ENCODE measurements at places on chromosomes 2 and 18.

DNA sequence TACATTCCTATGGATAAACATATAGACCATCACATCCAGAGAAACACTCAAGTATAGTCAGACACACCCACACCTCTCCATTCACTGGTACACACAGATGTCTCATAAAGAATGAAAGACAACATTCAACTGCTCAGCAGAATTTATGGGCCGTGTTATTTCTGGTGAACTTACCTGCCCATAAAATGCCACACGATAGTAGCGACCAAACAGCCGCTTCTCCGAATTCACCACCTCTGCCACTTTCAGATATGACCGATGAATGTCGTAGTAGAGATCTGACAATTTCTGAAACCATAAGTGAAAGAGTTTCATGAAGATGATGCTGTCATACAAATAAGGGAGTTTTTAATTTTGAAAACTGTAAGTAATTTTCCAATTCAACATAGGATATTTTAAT is 70.7 kb upstream of the CCDC195 start:
- no peak for DNase-seq

- peak; percentile 38 for DNase-seq
These were observed 147.6 kb downstream of the SLC8A1 start for GRCh38 chr2:40304340-40304739.

- no peak for DNase-seq
These were observed 114.1 kb upstream of the HDAC4 start for GRCh38 chr2:239514754-239515530.

- no peak for DNase-seq
These were observed 3.1 kb upstream of the GATA6 start for GRCh38 chr18:22166069-22166950.

DNA sequence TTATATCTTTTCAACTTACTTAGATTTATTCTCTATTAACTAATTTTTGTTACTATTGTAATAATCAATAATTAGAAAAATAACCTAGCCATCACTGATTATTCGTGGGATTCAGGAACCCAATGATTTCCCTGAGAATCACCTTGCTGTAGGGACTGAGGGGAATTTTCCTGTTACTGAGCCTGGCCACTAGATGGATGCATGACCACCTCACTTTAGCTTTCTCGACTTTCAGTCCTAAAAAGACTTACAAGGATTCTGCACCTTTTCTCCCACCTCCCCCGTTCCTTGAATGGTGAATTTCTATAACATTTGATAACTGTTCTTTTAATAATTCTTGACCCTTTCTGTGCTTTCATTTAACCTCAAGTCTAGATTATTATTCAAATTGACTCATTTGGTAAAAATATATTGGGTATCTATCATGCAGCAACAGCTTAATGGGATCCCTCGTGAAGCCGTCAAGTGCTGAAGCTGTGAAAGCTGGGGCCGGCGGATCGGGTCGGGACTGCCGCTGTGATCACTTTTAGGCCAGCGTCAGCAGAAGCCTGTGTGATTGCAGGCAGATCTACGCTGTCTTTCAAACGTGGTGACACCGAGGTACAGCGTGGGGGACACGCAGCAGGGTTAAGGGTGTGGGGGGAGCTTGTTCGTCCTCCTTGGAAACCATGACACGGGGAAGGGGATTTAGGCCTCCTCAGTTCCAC is 38.8 kb upstream of the TMEM18 start:
- DNase-seq: peak; percentile 11

DNA sequence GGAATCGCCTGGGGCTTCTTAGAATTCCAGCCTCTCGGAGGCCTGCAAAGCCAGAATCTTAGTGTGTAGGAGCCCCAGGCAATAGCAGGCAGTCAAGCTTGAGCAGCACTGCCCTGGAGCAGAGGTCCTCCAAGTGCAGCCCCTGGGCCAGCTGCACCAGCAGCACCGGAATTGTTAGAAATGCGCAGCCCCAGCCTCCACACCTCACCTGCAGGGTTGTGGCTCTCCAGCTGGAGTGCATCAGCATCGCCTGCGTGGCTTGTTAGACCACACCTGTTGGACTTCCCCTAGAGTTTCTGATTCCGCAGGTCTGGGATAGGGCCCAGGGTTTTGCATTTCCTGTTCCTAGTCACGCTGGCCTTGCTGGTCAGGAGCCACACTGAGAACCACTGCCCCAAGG is 100.3 kb downstream of the ASAP2 start:
- DNase-seq: no peak

DNA sequence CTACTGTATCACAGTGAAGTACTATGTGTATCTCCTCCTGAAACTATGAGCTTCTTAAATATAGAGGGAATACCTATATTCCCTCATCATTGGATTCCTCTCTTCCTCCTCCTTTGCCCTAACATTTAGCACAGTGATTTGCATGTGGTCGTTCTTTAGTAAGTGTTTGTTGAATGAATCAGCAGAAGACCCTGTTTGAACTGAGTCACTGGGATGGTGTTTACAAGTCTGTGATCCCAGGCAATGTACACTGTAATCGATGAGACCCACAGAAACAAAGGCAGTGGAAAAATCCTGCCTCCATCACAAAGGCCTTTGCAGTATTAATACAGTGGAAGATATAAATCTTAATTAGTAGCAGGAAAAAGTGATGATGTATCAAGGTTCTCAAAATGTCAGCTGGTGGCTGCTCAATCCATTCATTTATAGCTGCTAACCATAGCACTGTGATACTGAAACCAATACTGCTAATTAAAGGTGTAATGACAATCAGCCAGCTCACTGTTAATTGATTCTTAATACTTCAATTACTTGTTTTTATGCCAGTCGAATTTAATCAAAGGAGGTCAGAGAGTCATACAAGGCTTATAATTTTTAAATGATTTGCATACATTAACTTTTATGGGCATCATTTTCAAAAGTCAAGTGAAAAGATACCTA is 20.8 kb upstream of the MYO3B start:
- no peak for DNase-seq

GRCh38 chr18:76546088-76546435 is 51.0 kb upstream of the ZNF516 start:
- DNase-seq: no peak

DNA sequence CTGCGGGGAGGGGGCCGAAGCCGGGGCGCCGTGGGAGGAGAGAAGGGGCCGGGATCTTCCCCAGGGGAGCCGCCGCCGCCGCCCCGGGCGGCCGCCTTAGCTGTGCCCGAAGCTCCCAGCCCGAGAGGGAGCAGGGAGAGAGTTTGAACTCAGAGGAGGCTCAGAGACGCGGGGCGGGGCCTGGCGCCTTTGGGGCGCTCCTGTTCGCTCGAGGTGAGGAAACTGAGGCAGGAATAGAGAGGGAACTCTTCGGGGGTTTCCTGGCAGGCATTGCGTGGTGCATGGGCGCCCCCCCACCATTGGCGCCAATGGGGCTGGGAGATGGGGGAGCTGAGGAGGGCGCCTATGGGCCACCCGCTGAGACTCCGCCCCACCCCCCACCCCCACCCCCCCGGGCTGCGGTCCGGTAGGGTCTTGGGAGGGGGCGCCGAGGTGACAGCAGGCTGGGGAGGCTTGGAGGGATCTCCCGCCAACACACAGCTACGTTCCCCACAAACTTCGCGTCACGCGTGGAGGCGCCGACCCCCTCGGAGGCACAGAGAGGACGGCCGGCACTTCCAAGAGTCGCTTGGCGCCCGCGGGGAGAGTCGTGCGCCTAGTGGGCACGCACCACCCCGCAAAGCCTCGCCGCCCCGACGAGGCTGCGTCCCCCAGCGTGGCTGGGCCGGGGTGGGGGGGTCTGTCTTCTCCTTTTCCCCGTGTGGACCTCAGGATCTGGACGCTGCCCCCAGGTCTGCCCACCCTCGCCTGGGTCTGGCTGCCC is 680 bp downstream of the CTDSP1 start:
- peak; percentile 28 for DNase-seq

GRCh38 chr2:236176417-236176816 is 8.2 kb upstream of the GBX2 start:
- peak; percentile 55 for DNase-seq

GRCh38 chr2:24878341-24878740 is 41.7 kb downstream of the ADCY3 start:
- DNase-seq: no peak

DNA sequence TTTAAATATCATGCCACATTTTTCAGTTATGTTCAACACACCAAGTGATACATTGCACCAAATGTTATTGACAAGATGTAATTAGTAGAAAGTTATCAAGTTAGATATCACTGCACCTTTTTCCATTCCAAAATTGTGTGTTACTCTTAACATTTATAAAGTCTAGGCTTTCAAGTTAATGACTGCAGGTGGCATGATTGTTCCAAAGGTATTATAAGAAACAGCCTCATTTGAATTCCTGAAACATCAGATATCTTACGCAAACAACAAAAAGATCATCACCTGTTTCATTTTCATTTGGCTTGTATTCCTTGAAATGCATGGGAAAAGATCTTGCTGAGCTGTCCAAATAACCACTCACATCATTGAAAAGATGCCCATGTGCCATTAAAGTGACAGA is 1528.2 kb upstream of the ZEB2 start:
- no peak for DNase-seq

DNA sequence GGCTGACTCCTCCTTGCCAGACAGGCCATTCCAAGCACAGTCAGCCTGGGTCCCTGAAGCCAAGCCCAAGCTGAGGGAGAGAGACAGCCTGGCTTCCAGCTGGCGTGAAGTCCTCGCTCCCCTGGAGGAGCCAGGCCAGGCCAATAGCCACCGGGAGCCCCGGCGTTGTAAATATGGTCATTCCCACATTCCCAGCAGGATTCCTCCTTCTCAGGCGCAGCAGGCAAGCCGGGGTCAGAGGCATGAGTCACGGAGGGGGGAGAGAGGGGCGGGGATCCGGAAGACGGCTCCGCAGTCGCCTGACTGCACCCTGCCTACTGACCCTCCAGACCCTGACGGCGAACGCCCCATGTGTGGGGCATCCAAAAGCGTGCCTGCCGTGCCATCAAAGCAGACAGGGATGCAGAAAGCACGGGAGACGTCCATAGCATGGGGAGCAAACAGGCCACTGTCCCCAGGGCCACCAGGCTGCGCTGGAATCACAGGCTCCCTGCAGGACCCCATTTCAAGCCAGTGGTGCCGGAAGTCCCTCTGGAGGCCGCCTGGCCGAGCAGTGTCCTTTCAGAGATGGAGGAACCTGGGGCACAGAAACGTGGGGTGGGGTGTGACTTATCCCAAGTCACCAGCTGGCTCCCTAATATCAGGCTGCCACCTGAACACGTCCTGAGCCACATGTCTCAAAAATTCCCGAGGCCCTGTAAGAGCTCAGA is 48.2 kb downstream of the TWIST2 start:
- DNase-seq: peak; percentile 17

GRCh38 chr18:13371689-13372418 is 153.3 kb downstream of the LDLRAD4 start:
- DNase-seq: peak; percentile 57

DNA sequence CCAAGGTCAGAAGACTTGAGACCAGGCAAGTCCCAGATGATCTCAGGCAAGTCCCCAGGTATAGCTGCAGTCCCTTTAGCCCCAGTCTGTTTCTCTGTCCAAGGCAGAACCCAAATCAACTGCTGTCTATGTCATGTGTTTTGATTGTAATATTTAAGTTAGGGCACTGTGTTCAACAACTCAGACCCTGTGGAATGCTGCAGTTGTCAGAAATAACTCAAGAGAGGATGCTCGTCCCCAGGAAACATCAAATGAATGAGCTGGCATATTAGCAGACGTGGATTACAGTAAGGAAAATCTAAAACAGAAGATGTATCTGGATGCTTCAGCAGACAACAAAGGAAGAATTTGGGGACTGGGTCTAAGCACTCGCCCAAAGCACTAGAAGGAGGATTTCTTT is 70.1 kb downstream of the BCL11A start:
- no peak for DNase-seq

DNA sequence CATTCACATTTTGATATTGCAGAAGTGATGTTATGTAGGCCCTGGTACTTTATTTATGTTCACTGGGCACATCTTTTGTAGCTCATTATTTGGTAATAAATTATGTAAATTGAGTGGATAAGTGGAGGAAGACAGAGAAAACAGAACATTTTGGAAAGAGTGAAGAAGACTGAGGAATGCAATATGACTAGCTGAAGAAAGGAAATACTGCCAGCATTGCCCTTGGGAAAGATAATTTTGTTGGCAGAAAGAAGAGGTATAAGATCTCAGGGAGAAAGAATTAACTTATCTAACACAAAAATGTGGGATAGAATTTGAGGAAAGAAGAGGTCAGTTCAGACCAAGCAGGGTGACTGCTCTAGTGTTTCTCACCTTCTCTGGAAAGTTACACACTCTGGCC is 118.8 kb downstream of the TTC27 start:
- no peak for DNase-seq

- no peak for DNase-seq
These were observed 9.6 kb upstream of the DPYSL5 start for GRCh38 chr2:26838121-26838906.

DNA sequence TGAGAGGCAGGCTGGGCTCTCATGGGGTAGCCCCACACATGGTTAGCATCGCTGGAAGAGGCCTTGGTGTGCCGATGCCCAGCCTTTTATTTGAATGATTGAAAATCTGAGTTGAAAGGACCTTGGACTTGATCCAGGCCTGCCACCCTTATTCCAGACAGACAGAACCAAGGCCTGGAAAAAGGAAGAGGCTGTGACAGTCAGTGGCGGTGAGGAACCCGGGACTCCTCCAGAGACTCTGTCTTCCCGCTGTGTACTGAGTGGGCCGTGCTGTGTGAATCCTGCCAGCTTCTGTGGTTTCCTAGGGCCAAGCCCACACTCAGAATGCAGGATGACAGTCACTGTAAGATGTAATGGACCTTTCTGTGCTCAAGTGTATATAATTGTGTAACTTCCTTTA is 218.5 kb downstream of the LDLRAD4 start:
- peak; percentile 62 for DNase-seq

GRCh38 chr2:156057647-156058046 is 274.9 kb downstream of the NR4A2 start:
- DNase-seq: no peak

DNA sequence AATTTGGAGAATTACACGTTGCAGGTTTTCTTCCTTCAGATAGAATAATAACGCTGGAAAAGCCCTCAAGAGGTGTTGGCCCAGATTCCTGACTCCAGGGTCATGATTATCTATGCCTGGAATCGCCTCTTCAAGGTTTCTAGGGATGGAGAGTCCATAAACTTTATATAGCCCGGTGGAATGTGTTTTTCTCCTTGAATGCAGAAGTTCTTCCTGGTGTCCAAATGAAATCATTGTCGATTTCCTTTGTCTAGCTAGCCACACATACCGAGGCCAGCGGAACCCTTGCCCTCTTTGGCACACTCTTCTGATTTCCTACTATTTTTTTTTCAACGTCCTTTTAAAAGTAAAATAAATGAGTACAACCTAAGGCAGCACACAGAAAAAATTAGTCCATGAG is 117.8 kb downstream of the PID1 start:
- no peak for DNase-seq

DNA sequence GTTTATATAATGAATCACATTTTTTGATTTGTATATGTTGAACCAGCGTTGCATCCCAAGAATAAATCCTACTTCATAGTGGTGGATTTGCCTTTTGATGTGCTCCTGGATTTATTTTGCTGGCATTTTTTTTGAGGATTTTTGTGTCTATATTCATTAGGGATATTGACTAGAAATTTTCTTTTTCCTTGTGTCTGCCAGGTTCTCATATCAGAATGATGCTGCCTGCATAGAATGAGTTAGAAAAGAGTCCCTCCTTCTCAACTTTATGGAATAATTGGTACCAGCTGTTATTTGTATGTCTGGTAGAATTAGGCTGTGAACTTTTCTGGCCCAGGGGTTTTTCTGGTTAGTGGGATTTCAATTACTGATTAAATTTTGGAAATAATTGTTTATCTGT is 457.4 kb upstream of the DSEL start:
- DNase-seq: no peak

GRCh38 chr2:235055891-235056516 is 104.2 kb downstream of the SH3BP4 start:
- DNase-seq: peak; percentile 44

All from cerebellar cortex (tissue), 1 donor.